Activated CD4-positive, alpha-beta T cell treated with anti-CD3 and anti-CD28 coated beads, Interleukin-2, amount 50 U/mL, for 4 hours (primary cell): ENCODE measurements at places on chromosomes 7 and 10.

DNA sequence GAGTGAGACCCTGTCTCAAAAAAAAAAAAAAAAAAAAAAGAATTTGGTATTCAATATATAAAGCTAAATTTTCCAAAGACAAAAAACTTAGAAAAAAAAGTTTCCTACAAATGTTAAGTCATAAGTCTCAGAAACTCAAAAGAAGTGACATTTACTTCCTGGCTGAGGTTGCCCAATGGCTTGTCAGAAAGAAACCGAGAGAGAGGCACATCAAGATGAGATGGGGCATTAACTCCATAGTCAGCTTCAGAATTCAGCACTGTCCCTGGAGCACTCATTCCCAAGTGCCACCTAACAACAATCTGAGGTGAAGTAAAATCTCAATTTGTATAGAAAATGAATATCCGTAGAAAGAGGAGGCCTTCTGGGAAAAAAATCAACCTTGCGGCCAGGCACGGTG lies 6.8 kb upstream of the SPOCK2 start:
- no peak for DNase-seq

DNA sequence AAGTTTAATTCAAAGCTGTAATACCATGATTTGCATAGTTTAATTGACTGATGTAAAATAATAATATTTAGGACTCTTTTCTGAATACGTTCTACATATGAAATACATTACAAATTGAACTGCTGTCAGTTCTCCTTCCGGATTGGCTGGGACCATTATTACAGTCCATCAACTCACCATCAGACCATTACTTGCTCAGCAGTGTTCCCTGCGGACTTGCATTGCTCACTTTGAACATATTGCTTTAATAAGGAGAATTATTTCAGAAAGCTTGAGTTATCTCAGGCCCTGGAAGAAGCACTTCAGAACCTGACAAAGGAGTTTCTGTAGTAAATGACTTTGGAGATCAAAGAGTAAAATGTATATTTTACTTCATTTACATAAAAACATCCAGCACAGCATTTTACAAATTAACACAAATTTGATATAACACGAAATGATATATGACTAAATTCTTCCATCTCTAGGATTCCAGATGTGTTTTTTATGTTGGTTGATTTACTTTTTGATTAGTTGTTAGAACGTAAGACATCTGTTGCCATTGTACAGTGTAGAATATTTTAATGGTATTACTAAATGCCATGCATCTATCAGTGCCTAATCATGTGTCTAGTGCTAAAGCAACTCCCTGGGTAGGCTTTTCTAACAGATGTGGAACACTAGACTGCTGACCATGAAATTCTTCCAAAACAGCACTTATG lies 418.5 kb upstream of the SEMA3A start:
- DNase-seq: no peak

GRCh38 chr7:88933285-88933684 lies 137.7 kb upstream of the TEX47 start:
- no peak for DNase-seq

DNA sequence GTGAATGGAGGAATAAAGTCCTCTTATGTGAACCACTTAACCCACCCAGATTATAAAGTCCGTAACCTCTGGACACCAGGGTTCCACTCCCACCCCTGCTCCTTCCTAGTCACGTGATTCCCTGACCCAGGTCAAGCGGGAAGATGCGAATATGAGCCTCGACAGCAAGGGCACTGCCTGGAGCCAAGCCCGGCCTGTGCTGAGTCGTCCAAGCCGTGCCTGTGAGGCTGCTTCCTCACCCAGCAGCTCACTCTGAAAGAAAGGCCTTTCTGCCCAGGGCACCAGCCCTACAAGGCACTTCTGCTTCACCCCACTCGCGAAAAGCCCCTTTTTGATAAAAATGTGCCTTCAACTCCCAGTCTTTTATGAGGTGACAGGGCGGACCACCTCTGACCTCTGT lies 85.8 kb downstream of the CYTH3 start:
- DNase-seq: no peak

DNA sequence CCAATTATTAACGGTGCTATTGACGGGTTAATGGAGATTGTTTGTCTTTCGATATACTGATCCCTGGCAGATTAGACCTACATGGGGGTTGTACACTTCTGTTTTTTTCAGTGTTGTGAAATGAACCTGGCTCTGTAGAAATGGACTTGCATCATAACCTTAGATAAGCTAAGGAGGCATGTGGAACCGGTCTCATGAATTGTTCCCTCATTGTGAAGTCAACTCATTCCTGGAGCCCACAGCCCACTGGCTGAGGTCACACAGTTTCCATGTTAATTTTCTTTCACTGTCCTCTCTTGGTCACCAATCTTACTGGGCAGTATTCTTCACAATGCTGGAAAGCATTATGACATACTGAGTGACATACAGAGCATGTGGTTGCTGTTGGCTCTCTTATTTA lies 202.8 kb downstream of the BMPER start:
- DNase-seq: no peak

- DNase-seq: no peak
Observed at GRCh38 chr7:157529768-157530560, 193.2 kb downstream of the DNAJB6 start.

DNA sequence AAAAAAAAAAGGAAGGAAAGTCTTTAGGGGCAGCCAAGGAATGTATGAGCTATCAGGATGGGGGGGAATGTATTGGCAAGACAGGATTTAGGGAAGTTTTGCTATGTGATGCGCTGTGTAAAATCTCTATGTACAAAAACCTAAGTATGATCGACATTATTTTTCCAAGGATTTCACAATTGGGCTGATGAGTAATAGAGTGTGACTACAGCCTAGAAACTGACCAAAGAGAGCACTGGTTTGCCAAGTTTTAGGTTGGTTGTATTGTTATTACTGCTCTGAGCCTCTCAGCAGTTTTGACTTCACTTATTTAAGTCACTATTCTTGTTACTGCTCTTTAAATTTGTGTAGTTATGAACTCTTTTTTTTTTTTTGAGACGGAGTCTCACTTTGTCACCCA lies 107.3 kb downstream of the NRCAM start:
- no peak for DNase-seq

DNA sequence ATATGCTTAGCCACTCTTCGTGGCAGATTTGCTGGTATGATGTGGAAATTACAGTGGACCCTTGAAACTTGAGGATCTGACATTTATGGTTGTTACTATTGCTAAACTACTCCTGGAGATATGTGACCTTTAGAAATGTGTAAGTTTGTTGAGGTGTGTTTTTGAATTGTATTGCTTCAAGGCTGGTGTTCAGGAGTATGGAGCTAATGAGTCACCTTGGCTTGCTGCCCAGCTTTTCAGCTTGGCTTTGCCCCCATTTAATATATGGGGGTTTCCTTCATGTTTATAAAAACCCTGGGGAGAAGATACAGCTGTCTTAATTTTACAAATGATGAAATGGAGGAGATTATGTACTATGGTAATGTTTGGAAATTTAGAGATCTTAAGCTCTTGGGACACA lies 11.6 kb downstream of the HBP1 start:
- DNase-seq: peak; percentile 76

- no peak for DNase-seq
Observed at GRCh38 chr10:115981081-115981480, 291.9 kb downstream of the GFRA1 start.

- no peak for DNase-seq
Observed at GRCh38 chr7:33725111-33726025, 180.0 kb upstream of the BMPER start.

DNA sequence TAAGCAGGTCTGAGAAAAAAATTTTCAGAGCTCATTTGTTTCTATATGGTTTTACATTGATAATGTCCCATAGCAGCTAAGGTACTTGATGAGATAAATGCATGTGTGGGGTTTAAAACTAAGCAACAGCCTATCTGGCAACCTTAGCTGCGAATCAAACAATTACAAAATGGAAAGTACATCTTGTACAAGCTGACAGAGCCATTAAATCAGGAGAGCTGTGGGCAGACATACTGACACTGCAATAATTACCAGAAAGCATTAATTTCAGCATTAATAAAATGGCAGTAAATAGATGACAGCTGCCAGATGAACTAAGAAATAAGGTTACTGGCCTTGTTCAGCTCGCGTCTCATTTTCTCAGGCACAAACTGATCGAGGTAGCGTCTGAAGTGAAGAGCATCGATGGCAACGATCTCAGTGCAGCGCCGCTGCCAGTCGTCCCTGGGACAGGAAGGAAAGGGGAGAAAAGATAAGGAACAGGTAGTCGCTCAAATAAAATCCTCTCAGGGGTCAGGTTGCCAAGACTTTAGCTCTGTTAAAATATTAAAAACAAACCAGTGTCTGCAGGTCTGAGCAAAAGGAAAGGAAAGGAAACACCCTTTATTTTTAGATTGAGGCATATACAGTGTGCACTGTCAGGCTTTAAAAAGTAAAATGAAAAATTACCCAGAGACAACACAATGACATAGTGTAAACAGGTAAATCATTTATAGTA lies 79.7 kb upstream of the OGDHL start:
- DNase-seq: no peak
